ENCODE measurements at places on chromosomes 1 and 21.

DNA sequence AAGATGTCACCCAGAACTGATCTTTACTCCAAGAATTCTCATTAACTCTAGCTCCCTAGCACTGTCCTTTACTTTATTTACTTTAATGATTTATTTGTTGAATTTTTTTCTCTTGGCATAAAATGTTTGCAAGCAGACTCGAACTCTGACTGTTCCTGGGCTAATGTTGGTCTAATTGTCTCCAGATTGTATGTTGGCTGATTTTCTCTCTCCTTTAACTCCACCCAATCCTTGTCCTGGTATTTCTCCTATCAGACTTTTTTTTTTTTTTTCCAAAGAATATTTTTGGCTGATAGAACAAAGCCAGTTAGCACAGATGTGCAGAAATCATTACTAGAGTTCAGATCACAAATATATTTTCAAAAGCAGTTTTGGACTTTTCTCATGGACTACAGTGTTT lies 82.6 kb downstream of the ATF6 start:
- DNase-seq, result no peak

GRCh38 chr21:45589686-45590245 lies 47.5 kb upstream of the SLC19A1 start:
- DNase-seq, result no peak

GRCh38 chr1:53092659-53093450 lies 30.8 kb downstream of the PODN start:
- DNase-seq, result no peak

DNA sequence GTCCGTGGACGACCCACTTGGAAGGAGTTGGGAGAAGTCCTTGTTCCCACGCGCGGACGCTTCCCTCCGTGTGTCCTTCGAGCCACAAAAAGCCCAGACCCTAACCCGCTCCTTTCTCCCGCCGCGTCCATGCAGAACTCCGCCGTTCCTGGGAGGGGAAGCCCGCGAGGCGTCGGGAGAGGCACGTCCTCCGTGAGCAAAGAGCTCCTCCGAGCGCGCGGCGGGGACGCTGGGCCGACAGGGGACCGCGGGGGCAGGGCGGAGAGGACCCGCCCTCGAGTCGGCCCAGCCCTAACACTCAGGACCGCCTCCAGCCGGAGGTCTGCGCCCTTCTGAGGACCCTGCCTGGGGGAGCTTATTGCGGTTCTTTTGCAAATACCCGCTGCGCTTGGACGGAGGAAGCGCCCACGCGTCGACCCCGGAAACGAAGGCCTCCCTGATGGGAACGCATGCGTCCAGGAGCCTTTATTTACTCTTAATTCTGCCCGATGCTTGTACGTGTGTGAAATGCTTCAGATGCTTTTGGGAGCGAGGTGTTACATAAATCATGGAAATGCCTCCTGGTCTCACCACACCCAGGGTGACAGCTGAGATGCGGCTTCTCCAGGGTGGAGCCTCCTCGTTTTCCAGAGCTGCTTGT lies 32.4 kb downstream of the PRMT2 start:
- no peak for DNase-seq

GRCh38 chr1:108644984-108645383 lies 15.9 kb downstream of the HENMT1 start:
- DNase-seq, result peak; percentile 60

DNA sequence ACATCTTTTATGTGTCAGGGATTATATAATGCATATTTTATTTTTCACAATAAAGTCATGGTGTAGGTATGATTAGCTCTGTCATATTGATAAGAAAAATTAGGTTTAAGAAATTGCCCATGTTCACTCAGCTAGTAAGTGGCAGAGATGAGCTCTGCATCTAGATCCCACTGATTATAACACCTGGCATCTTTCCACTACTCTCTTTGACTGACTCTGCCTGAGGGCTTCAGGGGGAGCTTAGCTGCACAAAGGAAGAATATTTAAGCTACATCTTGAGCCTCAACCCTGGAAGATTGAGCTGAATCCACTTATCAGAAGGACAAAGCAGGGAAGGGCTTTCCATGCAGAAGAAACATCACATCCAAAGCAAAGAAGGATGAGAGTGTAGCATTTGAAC lies 190.4 kb downstream of the MIS18A start:
- DNase-seq, result no peak

GRCh38 chr1:194084755-194085154 lies 898.3 kb upstream of the B3GALT2 start:
- DNase-seq, result no peak

DNA sequence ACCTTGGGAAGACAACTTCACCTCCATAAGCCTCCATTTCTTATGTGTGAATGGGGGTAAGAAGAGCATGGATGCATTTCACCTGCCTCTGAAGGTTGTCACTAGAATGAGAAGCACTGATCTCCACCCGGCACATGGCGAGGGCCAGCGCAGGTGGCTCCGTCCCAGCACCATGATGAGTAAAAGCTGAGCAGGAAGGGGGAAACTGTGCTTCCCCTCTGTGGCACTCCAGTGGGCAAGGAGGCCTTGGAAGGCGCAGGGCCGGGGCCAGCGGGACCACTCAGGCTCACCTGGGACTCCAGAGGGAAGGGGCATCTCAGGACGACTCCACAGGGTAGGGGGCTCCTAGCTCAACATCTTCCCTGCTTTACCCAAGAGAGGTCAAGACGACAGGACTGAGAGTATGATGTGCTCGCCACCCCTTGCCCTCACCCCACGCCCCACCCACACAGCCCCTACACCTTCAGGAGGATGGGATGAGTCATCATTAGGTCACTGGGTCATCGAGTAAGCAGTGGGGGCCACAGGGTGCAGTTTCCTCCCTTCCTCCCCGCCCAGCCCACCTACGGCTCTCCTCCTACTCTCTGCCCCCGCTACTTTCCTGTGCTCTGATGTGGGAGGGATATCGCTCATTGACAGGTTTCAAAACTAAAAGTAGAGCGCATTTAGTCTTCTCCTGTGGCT lies 112.1 kb downstream of the HIVEP3 start:
- DNase-seq, result no peak

- DNase-seq, result no peak
These were observed 80.3 kb downstream of the RD3 start for GRCh38 chr1:211411639-211412038.

DNA sequence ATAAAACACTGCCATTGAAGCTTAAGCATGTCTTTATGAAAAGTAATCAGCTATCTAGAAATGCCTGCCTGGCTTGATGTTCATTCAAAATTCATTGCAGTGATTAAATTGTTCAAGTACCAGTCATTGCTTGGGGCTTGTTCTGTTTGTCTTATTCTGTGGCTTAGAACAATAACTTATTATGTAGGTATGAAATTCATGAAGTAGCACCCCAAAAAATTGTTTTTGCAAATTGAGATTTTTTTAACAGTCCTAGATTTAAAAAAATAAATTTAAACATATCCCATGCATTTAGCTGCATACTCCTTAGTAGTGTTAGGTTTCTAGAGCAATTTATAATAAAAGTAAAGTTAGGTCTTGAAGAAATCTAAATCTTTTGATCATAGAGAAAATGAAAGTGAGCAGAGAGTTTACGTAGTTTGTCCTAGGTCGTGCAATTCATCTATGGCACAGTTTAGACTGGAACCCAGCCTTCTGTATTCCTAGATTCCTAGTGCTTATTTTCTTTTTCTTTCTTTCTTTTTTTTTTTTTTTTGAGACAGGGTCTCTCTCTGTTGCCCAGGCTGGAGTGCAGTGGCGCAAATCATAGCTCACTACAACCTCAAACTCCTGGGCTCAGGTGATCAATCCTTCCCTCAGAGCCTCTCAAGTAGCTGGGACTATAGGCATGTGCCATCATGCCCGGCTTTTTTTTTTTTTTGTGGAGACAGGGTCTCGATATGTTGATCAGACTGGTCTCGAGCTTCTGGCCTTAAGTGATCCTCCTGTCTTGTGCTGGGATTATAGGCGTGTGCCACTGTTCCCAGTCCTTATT lies 9.3 kb downstream of the MIER1 start:
- peak; percentile 15 for DNase-seq

GRCh38 chr21:46145840-46146691 lies 9.3 kb downstream of the FTCD start:
- no peak for DNase-seq

DNA sequence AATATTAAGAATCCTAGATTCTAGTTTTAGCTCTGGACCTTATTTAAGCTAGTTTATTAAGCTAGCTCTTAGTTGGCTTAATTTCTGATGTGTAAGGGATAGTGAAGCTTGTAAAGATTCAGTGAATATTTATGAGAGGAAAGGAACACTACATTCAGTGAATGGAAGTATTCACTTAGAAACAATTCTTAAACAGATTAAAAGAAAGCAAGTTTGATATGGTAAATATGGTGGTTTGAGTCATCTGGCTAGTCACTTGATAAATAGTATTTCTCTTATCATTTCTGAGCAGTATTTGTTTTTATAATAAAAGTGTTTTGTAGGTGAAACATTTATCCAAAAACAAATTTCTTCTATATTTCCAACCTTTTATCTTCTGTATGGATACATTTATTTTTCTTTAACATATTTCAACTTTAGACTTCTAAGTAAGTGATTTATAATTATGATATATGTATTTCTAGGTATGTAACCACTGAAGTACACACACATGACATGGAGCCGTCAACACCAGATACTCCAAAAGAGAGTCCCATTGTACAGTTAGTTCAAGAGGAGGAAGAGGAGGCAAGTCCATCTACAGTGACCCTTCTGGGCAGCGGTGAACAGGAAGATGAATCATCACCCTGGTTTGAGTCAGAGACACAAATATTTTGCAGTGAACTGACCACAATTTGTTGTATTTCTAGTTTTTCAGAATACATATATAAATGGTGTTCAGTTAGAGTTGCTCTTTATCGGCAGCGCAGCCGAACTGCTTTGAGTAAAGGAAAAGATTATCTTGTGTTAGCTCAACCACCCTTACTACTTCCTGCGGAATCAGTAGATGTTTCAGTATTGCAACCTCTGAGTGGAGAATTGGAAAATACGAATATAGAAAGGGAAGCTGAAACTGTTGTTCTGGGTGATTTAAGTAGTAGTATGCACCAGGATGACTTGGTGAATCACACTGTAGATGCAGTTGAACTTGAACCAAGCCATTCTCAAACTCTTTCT lies 55.6 kb downstream of the SUCO start:
- no peak for DNase-seq

DNA sequence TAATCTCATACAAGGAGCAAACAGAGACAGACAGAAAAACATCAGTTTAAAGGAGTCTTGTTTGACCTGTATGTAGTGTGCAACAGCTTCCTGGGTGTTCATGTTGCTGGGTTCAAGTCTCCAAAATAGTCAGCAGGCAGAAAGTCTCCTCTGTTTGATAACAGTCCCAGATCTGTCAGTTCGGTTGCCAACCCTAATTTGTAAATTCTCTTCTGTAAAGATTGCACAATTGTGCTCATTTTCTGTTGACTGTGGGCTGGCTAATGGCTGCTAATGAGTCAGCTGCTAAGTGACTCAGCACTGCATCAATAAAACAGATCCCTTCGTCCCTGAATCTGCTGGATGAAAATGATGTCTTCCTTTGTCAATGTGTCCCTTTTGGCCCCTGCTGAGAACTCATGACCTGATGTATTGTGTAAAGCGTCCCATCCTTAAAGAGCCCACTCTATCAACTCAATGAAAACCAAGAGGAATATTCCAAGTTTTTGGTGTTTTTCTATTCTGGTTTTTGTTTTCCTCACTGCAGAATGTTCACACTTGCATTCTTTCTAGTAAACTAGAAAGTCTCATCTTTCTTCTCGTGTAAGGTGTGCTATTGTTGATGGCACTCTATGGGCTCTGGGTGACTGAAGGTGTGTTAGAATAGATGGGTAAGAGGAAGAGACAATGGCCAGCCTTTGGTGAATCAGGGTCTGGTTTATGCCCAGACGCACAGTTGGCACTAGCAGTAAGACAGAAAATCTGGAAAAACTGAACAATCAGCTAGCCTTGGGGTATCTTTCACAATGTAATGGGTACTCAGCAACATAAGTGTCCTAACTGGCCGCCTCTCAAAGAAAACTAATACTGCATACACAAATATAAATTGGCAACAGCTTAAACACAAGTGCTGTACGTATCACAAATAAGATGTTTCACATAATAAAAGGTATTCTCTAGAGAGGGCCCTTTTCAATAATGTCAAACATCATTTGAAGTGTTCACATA lies 75.1 kb upstream of the SIPA1L2 start:
- DNase-seq, result no peak

GRCh38 chr21:20207335-20207734 lies 790.9 kb upstream of the NCAM2 start:
- no peak for DNase-seq

DNA sequence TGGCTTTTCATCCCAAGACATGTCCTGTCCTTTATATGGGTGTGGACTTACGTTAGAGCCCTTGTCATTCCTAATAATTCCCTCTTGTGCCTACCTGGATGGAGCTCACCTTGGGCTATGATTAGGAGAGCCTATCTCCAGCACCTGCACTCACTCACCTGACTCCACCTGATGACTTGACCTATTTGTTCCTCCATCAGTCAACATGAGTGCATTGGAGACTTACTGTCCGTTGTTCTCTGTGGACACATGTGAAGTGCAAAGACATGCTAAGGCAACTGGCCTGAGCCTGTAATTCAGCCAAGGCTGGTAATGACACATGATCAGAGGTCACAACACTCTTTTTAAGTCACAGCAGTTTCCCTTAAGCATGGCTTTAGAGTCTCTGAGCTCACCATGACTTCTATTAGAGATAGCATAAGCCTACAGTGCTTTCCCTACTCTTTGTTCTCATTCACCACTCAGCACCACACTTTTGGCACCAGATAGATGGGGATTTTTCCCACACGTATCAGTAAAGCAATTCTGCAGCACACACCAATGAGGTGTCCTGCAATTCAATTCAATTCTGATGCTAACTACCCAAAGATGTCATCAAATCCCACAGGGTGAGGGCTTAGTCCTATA lies 9.4 kb downstream of the KCNE1 start:
- no peak for DNase-seq

GRCh38 chr1:174448974-174449373 lies 1.2 kb downstream of the GPR52 start:
- DNase-seq, result no peak

GRCh38 chr1:221823149-221823548 lies 81.3 kb upstream of the DUSP10 start:
- DNase-seq, result no peak
